D721Med (cell line): ENCODE measurements at places on chromosomes 5 and 9.

DNA sequence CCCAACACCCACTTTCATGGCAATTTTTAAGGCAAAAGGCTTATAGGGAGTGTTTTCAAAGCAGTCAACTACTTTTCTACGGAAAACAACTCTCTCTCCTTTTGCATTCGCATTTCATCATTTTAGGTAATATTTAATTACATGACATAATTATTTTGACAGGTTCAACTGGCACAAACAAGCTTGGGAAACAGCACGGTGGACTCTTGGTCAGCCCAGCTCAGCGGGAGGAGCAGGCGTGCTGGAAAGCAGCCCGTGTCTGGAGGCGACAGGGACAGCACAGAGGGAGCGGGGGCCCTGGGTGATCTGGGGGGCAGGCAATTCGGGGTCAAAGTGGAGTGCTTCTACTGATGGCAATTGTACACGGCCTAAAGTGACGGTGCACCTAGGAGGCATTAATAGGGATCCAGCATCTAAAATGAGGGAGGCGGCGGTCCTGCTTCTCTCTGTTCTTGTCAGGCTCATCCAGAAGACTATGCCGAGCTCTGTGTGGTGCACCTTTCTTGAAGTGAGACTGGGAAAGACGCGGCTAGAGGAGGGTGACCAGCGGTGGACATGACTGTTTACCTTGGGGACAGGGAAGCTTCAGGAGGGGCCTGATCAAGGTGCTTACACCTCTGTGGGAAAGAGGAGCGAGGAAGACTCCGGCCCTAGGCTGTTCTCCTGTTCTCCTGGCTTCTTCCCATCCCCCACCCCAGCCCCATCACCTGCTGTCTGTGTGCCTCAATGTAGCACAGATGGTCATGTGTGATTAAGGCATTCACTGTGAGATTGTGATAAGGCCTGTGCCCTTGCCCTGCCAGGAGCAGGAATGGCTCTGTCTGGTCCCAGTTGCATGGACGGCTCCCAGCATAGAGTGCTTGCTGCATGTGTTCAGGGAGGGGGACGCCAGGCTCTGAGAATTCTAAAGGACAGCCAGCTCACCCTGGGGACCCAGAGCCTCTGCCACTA, 3.4 kb downstream of the MYMK start:
- no peak for DNase-seq

DNA sequence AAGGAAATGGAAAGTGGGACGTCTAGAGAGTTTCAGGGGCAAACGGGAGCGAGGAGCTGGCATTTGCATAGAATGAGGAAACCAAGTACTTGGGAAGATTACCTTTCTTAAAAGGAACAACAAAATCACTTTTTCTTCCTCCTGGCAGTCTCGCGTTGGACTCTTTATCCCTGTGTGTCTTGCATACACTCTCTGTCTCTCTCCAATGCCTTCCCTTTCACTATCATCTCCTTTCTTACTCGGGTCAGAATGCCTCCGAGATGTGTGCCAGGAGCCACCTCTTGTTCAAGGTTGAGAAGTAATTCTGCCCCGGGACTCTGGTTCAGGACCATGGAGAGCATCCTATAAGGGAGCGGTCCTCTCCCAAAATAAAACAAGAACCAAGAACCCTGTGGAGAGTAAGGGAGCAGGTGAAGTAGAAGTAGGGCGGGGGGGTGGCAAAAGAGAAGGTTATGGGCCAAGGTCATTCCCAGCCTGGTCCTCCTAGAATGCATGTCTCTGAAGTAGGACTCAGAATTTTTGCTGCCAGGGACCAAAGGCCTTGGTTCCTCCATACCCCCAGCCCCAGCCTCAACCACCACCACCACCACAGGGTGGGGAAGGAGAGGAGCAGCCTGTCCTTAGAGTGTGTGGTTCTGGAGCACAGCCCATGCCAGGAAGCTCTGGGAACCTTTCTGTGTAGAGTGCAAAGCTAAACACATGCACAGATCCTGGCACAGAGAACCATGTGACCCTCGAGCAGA, 72.1 kb upstream of the ARAP3 start:
- no peak for DNase-seq

DNA sequence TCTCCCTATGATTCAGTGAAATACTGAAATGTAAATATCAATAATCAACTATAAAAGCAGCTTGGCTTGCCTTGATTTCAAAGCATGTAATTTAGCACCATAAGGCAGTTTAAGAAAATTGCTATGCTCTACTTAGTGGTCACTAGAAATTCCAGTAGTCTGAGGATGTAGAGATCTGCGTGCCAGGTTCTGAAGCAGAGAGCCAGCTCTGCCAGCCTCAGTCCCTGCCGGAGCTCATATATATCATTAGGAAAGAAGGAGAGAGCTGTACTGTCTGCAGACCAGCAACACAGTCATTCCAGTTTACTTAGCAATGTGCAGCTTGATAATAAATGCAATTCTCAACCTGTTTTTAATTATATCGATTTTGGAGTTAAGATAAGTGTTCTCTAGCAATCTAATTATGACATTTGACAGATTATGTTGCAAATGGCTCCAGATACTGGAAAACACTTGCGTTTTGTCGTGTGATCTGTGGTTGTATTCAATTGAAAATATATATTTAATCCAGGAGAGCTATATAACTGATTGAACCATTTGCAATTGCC, 540.5 kb downstream of the CTNND2 start:
- no peak for DNase-seq

DNA sequence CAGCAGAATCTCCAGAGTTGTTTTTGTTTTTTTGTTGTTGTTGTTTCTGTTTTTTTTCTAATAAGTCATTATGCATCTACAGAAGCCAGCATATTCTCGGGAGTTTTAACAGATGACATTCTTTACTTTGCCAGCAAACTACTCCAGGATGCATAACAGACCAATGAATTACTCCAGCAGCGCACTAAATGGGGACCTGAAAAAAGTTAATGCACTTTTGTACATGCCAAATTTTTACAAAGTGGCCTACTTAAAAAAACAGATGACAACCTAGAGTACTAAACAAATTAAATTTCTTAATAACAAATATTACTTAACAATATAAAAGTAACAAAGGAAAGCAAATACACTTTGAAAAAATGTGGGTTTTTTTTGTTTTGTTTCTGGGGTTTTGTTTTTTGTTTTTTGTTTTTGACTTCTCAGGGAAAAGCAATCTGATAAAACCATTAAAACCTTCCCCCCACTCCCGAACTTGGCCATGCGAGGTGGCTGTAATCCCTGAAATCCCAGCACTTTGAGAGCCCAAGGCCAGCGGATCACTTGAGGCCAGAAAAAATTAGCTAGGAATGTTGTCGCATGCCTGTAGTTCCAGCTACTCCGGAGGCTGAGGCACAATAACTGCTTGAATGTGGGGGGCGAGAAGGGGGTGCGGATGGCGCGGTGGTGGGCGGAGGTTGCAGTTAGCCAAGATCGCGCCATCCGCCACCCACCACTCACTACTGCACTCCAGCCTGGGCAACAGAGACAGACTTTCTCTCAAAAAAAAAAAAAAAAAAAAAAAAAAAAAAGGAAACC, 352.4 kb downstream of the CETN3 start:
- no peak for DNase-seq

- no peak for DNase-seq
Measured at GRCh38 chr5:121432-121831, 29.5 kb downstream of the PLEKHG4B start.
